Chondrocyte (in vitro differentiated cells): ENCODE measurements at places on chromosomes 12 and 14. TPM values are rescaled to one million over a fixed set of nuclear protein-coding genes. Genes with fewer than 3 reads are reported as not detected.
A peak's percentile ranks its signal among the peaks of the same experiment; 100 is the strongest.

- DNase-seq: no peak
- H3K4me1 ChIP-seq: peaks cover 7% of the 10 kb centered on the region
- H3K27me3 ChIP-seq: no peaks in the 10 kb centered on the region
- no peak overlapping the region for H3K27ac ChIP-seq
- H3K4me3 ChIP-seq: no peak overlapping the region
- H3K36me3 ChIP-seq: no peaks in the 10 kb centered on the region
Measured at GRCh38 chr14:79464468-79464867, 746.8 kb downstream of the DIO2 start.

- H3K27ac ChIP-seq: no peak overlapping the region
- H3K4me3 ChIP-seq: no peak overlapping the region
- no peak for DNase-seq
Measured at GRCh38 chr14:66369157-66369697, 116.9 kb upstream of the CCDC196 start.

- peaks cover 2% of the 10 kb centered on the region for H3K4me1 ChIP-seq
- no peak for DNase-seq
- H3K27ac ChIP-seq: no peak overlapping the region
Measured at GRCh38 chr14:31687726-31688125, 126.5 kb downstream of the NUBPL start.

DNA sequence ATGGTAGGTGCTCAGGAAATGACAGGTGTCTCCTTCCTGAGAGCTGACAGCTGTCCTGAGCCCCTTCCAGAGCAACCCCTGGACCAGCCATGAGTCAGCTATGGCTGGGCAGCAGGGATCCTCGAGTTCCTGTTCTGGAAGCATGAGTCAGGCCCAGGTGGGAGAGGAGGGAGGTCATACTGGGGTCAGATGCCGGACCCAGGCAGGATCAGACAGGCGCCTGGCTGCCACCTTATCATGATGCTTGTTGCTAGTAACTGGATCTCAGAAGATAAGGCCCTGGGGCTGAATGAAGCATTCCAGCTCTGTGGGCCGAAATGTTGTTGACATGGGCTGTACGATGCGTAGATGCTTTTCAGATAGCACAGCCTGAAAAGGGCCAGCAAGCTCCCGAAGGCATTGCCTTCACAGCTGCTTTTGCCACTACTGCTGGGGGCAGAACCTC lies 17.4 kb upstream of the KRT7 start:
- no peaks in the 10 kb centered on the region for H3K36me3 ChIP-seq
- no peak overlapping the region for H3K27ac ChIP-seq
- no peak overlapping the region for H3K4me3 ChIP-seq
- no peaks in the 10 kb centered on the region for H3K27me3 ChIP-seq
- peaks cover 49% of the 10 kb centered on the region for H3K4me1 ChIP-seq
- peak; percentile 57 for DNase-seq

DNA sequence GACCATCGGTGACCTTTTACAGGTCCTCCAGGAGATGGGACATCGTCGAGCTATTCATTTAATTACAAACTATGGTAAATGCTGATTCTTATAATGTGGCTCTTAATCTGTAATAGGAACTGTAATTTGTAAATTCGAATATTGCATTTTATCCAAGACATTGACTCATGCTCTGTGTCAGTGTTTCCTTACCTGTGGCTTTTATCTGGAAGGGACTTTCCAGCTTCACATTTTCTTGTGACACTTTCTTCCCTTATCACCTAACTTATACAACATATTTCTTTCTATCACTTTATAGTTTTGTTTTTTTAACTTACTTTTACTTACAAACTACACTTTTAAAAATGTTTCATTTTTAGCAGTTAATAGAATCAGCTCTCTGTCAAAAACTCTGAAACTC lies 14.8 kb downstream of the IRAK3 start:
- no peak overlapping the region for H3K27ac ChIP-seq
- DNase-seq: no peak
- peaks cover 22% of the 10 kb centered on the region for H3K27me3 ChIP-seq
- peaks cover 7% of the 10 kb centered on the region for H3K4me1 ChIP-seq

- H3K27ac ChIP-seq: peak overlapping the region; percentile 66
- H3K36me3 ChIP-seq: peaks cover 1% of the 10 kb centered on the region
- no peaks in the 10 kb centered on the region for H3K27me3 ChIP-seq
- DNase-seq: no peak
- H3K4me3 ChIP-seq: no peak overlapping the region
Measured at GRCh38 chr12:12398026-12398859, 41.4 kb downstream of the BORCS5 start.

DNA sequence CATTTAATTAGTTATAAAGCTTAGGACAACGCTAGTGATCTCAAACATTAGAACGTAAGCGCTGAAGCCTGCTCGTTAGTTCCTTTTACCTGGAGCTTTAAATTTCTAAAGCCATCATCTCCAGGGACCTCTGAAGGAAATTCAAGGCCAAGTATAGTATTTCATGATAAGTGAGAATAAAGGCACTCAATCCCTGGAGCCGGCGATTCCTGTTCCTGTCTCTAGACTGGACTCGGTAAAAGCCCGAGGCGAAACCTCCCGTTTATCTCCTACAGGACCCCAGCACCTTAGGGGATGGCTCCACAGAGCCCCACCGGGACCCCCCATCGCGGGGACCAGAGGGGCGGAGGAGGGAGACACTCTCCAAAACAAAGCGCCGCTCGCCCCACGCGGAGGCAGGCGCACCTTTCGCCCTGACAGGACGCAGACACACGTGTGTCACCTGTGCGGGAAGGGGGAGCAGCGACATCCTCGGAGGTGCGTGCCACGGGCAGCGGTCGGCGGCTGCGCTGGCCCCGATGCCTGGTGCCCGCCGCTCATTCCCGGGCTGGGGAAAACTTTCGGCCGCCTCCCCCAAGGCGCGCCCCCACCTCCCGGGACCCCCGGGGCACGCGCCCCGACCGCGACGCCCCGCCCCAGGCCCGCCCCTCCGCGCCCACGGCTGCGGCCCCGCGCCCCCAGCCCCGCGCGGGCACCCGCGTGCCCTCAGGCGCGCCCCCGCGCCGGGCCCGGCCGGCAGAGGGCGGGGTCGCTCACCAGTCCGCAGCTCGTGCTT lies 678 bp downstream of the RPS6KA5 start:
- H3K4me3 ChIP-seq: peak overlapping the region; percentile 64
- H3K36me3 ChIP-seq: no peaks in the 10 kb centered on the region
- H3K4me1 ChIP-seq: peaks cover 4% of the 10 kb centered on the region
- H3K27me3 ChIP-seq: peaks cover 3% of the 10 kb centered on the region
- no peak overlapping the region for H3K27ac ChIP-seq

DNA sequence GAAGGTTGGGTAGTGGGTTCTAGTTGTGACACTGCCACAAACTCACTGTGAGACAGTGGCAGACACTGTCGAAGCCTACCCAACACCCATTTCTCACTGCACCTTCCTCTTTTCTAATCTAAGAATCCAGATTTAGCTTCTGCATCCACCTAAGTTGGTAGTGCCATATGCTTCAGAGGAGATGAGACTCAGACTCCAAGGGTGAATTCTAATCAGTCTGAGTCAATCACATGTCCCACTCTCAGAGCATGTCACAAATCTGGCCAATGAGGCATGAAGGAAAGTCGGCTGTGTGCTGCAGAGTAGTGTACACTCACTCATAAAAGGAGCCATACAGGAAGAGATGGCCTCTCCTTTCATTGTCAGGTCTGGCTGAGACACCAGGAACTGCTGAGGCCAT lies 102.1 kb upstream of the RAP1B start:
- peaks cover 26% of the 10 kb centered on the region for H3K4me1 ChIP-seq
- H3K4me3 ChIP-seq: no peak overlapping the region
- no peak for DNase-seq
- no peak overlapping the region for H3K27ac ChIP-seq

- peaks cover 16% of the 10 kb centered on the region for H3K4me1 ChIP-seq
- no peaks in the 10 kb centered on the region for H3K36me3 ChIP-seq
- no peak for DNase-seq
Measured at GRCh38 chr12:94289461-94290312, 141.3 kb downstream of the PLXNC1 start.

DNA sequence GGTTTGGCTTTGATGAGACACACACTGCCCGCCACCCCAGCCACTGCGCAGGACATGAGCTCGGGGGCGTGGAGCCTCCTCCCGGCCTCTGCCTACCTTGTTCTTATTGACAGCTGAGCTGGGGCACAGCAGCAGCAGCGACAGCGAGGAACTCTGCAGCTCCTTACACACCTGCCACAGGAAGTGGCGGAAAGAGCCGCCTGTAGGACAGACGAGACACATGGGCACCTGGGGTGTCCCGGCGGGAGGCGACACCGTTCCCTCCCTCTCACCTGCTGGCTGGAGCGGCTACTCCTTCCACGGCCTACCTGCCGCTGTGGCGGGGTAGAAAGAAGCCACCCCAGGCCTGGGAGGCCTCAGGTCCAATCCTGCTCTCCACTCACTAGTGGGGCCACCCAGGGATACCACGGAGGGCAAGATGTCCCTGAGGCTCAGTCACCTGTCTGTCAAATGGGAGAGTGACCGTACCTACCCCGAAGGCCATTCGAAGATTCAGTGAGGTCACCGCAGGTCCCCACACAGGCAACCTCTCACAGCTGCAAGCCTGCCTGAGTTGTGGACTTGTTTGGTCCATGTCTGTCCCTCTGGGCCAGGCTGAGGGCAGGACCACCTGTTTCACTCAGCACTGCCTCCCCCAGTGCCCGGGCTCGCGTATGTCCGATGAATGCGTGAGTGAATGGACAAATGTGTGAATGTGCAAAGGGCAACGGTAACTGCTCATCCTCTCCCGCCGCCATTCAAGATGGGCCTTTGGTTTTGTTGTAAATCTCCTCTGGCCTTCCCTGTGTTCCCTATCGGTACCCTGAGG lies 42.6 kb downstream of the TRAFD1 start:
- H3K27ac ChIP-seq: no peak overlapping the region
- no peak overlapping the region for H3K4me3 ChIP-seq
- peaks cover 5% of the 10 kb centered on the region for H3K4me1 ChIP-seq
- H3K27me3 ChIP-seq: no peaks in the 10 kb centered on the region
- DNase-seq: peak; percentile 69
- peaks cover 11% of the 10 kb centered on the region for H3K36me3 ChIP-seq

- peaks cover 26% of the 10 kb centered on the region for H3K4me1 ChIP-seq
- no peaks in the 10 kb centered on the region for H3K36me3 ChIP-seq
- DNase-seq: no peak
- H3K27me3 ChIP-seq: no peaks in the 10 kb centered on the region
Measured at GRCh38 chr14:68199554-68200151, 380.1 kb downstream of the RAD51B start.

DNA sequence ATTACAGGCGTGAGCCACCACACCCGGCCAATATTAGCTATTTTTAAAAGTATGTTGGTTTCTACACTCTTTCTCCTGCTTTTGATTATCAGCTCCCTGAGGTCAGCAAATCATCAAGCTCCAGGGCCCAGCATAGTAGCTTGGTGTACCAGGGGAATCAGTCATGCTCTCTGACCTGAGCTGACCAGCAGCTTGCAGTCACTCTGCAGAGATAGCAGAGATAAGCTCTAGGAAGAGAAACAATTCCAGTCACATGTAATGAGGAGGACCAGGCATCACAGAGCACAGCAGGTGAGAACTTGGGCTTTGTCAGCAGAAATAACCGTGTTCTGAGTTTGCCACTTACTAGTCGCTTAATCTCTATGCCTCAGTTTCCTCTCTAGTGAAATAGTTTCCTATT lies 8.5 kb downstream of the PLEKHD1 start:
- no peaks in the 10 kb centered on the region for H3K36me3 ChIP-seq
- H3K27me3 ChIP-seq: peaks cover 9% of the 10 kb centered on the region
- H3K4me1 ChIP-seq: no peaks in the 10 kb centered on the region

DNA sequence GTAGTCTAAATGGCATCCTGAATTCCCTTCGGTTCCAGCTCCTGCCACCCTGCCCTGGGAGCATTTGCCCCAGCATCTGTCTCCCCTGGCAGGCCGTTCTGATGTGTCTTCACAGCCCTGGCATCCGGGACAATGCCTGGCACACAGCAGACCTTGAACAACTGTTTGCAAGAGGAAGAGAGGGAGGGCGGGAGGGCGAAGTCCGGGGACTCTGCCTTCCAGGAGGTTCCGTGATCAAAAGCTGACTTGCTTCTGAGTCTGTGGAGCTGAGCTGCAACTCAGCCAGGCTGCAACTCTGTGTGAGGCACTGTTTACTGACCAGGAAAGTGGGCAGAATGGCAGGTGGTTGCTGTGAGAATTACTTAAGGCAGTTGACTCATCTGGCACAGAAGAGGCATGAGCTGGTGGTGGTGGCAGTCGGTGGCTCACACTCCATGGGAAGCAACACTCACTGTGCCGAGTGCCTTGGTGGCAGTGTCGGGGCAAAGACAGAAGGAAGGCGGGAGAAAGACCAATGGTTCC lies 61.1 kb upstream of the DLK1 start:
- peaks cover 15% of the 10 kb centered on the region for H3K27me3 ChIP-seq
- H3K4me1 ChIP-seq: no peaks in the 10 kb centered on the region
- DNase-seq: no peak
- H3K4me3 ChIP-seq: no peak overlapping the region

GRCh38 chr14:101716956-101717662 lies 44.4 kb upstream of the PPP2R5C start:
- H3K36me3 ChIP-seq: no peaks in the 10 kb centered on the region
- no peak overlapping the region for H3K4me3 ChIP-seq
- H3K27ac ChIP-seq: peak overlapping the region; percentile 74
- H3K4me1 ChIP-seq: peaks cover 18% of the 10 kb centered on the region

DNA sequence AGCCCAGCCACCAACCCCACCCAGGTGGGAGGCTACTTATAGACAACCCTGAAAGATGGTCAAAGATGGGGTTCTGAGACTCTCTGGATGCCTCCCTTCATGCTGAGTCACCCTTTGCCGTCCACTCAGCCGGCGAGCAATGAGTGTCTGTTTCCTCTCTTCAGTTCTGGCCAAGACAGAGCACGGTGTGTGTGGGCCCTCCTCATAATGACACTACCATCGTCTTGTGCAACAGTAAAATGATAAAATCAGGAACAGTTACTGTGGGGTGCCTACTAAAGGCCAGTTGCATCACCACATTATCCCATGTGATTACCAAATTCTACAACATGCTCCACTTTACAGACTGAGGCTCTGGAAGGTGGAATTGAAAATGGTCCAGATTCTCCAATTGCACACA lies 7.0 kb upstream of the BDKRB1 start:
- no peaks in the 10 kb centered on the region for H3K36me3 ChIP-seq
- H3K27me3 ChIP-seq: no peaks in the 10 kb centered on the region
- H3K27ac ChIP-seq: no peak overlapping the region
- peaks cover 24% of the 10 kb centered on the region for H3K4me1 ChIP-seq

MYH6 gene
- not detected in 3 replicates for total RNA-seq

LBHD2 gene
- not detected in 3 replicates for total RNA-seq

TMEM132D gene
- total RNA-seq: 1.4 to 3.7 TPM (median 3.1 TPM) in 3 replicates

AMN gene
- total RNA-seq: 0.30 to 0.38 TPM in 2 of 3 replicates, not detected in the other

TBC1D30 gene
- 1.7 to 2.0 TPM (median 1.7 TPM) in 3 replicates for total RNA-seq

ERP27 gene
- 0.73 to 0.87 TPM (median 0.77 TPM) in 3 replicates for total RNA-seq

SLC25A21 gene
- 0.22 to 1.1 TPM (median 0.36 TPM) in 3 replicates for total RNA-seq

MYO1A gene
- 0.48 TPM in 1 of 3 replicates, not detected in the others for total RNA-seq

TMEM52B gene
- total RNA-seq: not detected in 3 replicates
